ENCODE measurements at places on chromosomes 6 and 20. TPM values are rescaled to one million over a fixed set of nuclear protein-coding genes. Genes with fewer than 3 reads are reported as not detected.

GRCh38 chr20:32363492-32363891, 5.4 kb downstream of the ASXL1 start:
- no peak for DNase-seq

DNA sequence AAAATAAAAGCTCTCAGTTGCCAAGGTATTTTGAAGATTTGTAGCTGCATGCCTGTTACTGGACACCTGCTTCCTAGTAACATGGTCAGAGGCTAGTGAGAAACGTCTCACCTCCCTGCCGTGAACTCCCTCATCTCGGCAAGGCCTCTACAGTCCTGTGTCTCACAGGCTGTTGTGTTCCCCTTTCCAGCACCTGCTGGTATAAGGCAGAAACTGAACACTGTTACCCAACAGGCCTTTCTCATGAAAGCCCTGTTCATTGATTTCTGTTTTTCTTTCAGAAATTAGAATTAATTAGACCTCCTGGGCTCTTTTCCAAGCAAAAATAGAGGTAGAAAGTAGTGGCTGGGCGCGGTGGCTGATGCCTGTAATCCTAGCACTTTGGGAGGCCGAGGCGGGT, 17.6 kb upstream of the SRSF3 start:
- no peak for DNase-seq

GRCh38 chr6:106749609-106750008, 120.2 kb downstream of the QRSL1 start:
- no peak for DNase-seq

GRCh38 chr6:157629220-157629619, 193.8 kb upstream of the SNX9 start:
- DNase-seq: no peak

DNA sequence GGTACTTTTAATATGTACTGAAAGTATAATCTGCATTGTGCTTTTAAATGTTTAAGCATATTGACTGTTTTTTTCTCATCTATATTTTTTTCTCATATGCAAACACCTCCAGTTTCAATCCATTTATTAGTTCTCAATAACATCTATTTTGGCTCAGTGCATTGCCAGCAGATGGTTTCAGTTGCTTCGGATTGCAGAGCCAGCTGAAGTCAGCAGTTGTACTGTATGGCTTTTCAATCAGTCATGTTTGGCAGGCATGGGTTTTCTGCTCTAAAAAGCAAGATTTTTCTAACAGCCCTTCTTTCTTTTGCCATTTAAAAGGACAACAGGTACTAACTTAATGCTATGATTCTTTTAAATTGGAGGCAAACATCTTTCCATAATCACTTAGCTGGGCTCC, 121.2 kb downstream of the CD109 start:
- no peak for DNase-seq

GRCh38 chr20:35625584-35626385, 10.2 kb downstream of the SPAG4 start:
- DNase-seq: no peak

The GABRR1 gene
- total RNA-seq: not detected

GRCh38 chr6:35385457-35386202, 43.3 kb downstream of the PPARD start:
- DNase-seq: peak; percentile 65

The TP53TG5 gene
- total RNA-seq: 1.5 TPM

DNA sequence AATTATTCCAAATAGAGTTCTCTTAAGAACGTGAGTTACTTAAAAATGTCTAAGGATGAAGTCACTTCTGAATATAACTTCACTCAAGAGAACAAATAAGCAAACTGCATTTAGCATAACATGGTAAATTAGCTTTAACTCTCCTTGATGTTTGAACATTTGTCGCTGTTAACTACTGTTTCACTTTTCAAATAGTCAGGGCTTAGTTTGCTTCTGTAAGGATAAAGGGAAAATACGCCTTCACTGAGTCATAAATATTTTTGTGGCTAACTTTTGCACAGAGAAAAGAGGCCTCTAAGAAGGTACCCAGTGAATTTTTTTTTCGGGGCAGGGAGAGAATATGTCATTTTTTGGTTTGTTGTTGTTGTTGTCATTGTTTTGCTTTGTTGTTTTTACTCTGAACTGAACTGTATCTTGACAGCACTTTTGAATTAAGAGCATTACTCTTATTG, 8.1 kb downstream of the PTPN1 start:
- DNase-seq: no peak

The PROCR gene
- total RNA-seq: 23.0 TPM

The FANCE gene
- 2.7 TPM for total RNA-seq

DNA sequence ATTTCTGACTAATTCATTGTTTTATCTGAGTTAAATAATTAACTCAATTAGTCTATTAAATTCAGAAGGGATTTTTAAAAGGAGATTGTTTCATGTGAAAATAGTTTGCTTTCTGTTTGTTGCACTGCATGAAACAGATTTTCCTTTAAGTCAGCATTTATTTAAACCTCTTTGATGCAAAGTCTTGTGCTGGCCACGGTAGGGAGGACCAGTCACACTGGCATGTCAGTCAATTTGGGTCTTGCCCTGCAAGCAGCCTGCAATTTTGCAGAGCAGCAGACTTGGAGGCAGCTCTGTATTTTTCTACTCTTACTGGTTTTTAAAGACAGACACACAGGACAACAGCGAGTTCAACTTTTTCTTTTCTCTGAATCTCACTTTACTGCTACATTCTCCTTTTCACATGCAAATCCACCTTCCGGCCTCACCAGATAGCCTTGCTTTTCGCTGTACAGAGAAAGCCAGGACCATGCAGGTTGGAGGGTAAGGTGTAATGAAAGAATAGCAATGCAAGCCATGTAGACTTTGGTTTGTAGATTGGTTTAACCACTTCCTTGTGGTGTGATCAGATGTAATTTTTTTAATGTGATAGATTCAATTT, 689.9 kb upstream of the AGPAT4 start:
- DNase-seq: no peak

DNA sequence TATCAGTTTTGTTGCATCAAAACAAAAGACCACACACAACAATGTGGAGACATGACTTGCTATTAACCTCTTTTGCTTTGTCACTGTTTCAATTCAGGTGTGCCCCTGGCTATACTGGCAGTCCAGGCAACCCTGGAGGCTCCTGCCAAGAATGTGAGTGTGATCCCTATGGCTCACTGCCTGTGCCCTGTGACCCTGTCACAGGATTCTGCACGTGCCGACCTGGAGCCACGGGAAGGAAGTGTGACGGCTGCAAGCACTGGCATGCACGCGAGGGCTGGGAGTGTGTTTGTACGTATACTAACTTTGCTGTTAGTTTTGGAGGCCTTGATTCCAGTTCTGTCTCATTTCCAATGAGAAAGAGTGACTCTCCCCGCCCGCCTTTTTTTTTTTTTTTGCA, 356.9 kb downstream of the ARHGAP18 start:
- DNase-seq: peak; percentile 59

DNA sequence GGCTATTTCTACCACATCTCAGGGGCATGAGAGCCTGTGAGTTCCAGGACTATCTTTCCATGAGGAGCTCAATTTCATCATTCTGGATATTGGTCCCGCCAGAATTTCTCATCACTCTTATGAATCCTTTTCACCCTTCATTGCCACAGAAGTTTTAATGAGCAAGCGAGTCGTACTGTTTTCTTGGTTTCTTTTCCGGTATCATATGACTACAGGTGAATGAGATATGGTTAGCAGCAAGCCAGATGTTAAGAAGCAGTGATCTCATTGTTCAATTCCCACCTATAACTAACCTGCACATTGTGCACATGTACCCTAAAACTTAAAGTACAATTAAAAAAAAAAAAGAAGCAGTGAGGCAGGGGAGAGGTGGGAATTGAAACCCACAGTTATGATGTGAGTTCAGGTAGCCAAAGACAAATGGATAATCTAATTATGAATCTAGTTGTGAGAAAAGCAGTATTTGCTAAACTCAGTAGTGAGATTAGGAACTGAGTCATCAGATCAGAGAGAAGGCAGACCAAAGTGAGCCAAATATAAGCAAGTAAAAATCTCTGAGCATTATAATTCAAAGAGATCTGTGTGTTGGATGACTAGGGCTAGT, 78.0 kb upstream of the ELOVL5 start:
- no peak for DNase-seq

GRCh38 chr20:23349338-23350195, 1.0 kb upstream of the NXT1 start:
- no peak for DNase-seq

- DNase-seq: no peak
Measured at GRCh38 chr6:163719028-163719742, 304.7 kb downstream of the QKI start.
